ENCODE measurements at places on chromosomes 16 and 17.
A peak's percentile ranks its signal among the peaks of the same experiment; 100 is the strongest.

DNA sequence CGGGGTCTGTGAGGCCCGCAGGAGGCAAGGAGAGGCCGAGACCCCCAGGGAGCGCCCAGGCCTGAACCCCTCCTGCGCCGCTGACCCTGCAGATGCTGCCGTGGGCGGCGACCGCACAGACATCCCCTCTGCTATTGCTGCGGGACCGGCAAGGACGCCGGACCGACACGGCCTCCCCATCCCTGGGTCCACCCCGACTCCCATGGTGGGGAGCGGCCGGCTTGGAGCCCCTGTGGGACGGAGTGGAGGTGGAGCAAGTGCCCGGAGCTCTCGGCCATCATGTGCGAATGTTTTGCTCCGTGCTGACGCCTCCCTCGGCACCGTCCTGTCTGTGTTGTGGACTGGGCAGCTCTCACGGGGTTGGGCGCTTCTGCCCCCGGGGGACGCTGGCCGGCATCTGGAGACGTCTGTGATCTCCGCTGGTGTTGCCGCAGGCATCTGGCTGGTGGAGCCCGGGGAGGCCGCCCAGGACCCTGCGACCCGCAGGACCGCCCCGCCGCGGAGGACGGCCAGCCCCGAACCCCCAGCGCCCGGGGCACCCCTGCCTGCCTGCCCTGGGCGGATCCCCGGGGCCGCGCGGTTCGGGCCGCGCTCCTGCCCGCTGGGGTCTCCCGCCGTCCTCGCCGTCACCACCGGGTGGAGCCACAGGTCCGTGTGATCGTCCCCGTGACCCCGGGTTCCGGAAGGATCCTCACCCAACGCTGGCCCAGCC is 12.8 kb upstream of the GNG13 start:
- DNase-seq, result peak; percentile 81

DNA sequence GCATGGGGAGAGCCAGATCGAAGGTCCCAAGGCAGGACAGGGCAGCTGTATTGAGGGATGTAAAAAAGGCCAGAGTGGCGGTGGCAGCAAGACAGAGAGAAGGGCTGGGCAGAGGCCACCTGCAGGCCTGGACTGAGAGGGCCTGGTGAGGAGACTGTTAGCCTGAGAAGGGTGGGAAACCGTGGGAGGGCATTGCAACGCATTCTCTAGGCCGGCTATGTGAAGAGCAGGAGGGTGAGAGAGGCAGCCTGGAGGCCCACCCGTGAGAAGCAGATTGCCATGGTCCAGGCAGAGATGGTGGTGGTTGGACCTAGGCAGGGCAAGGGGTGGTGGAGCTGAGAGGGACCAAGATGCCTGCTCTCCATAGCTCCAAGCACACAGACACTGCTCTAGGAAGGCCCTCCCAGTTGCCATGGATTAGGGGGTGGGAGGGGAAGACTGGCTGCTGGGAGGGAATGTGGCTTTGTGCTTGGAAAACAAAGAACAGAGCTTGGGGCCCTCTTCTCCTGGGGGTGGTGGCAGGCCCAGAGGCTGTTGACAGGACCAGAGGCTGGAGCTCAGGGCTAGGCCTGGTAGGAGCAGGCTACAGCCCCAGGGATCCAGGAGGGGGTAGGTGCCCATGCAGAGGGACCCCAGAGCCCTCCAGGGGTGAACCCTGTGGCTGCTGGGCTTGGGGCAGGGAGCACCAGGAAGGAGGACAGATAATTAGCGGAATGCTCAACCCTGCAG is 12.4 kb upstream of the TCAP start:
- no peak for DNase-seq

DNA sequence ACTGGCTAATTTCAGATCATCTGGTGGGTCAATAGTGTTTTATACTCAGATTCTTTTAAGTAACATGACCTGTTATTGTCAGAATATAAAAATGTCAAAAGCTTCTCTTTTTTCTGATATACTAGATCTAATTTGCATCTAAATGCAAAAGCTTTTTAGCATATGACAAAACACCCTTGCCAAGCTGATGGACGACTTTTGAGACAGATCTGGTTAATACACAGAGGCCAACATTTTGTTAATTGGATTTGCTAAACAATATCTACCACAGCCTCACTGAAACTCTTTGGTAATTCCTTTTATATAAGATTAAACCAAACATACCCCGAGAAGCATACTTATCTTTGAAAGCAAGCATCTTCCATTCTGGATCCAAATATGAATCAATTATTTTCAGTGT is 10.3 kb upstream of the NOL11 start:
- DNase-seq, result no peak

GRCh38 chr17:72419866-72420774 is 299.3 kb downstream of the SOX9 start:
- no peak for DNase-seq

DNA sequence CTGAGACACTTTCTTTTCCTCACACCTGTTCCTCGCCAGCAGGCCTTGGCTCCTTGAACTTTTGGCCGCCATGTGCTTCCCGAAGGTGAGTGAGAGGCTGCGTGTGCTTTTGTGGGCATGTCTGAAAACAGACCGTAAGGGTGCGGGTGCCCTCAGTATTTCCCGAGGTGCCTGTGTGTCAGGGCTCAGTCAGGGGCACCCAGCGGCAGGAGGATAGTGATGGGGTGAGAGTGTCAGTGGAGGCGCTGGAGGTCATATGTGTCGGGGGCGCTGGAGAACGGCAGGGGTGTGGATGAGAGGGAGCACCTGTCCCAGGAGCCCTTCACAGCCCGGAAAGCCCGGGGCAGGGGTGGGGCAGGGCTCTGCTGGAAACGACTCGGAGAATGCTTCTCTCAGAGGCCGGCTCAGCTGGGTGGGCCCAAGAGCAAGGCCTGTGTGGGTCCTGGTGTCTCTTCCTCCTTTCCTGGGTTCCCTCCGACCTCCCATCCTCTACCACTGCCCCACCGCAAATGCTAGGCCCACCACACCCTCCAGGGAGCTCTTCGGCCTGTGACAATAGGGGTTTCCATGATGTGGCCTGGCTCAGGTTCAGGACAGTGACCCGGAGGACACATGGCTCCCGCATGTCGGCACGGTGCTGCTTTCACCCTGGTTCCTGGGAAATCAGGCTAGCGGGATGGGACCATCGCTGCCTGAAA is 451 bp downstream of the IL32 start:
- no peak for DNase-seq

GRCh38 chr16:80733407-80733806 is 71.0 kb downstream of the CDYL2 start:
- DNase-seq, result no peak

GRCh38 chr17:33342025-33342424 is 48.9 kb upstream of the ASIC2 start:
- DNase-seq, result no peak

- DNase-seq, result no peak
Measured at GRCh38 chr17:67139289-67139688, 94.9 kb downstream of the CACNG1 start.

- no peak for DNase-seq
Measured at GRCh38 chr17:8800656-8801055, 1.5 kb upstream of the MFSD6L start.

GRCh38 chr16:2199621-2200139 is 3.3 kb upstream of the CASKIN1 start:
- no peak for DNase-seq

GRCh38 chr16:87856791-87857228 is 12.5 kb downstream of the SLC7A5 start:
- no peak for DNase-seq

GRCh38 chr16:57997528-57998265 is 2.8 kb downstream of the ZNF319 start:
- no peak for DNase-seq

- DNase-seq, result no peak
Measured at GRCh38 chr17:35188111-35188510, 6.1 kb downstream of the SLC35G3 start.

DNA sequence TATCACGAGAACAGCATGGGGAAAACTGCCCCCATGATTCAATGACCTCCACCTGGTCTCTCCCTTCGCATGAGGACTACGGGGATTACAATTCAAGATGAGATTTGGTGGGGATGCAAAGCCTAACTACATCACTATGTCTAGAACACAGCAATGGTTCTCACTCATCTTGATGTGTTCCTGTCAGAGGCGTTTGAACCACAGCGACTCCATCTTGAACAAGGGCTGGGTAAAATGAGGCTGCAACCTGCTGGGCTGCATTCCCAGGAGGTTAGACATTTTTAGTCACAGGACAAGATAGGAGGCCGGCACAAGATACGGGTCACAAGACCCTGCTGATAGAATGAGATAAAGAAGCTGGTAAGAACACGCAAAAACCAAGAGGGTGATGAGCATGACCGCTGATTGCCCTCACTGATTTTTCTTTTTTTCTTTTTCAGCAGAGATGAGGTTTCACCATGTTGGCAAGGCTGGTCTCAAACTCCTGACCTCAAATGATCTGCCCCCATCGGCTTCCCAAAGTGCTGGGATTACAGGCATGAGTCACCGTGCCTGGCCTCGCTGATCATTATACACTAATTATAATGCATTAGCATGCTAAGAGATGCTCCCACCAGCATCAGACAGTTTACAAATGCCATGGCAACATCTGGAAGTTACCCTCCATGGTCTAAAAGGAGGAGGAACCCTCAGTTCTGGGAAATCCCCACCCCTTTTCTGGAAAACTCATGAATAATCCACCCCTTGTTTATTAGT is 3.0 kb upstream of the PPY start:
- DNase-seq, result no peak

GRCh38 chr16:30927789-30928378 is 4.5 kb downstream of the FBXL19 start:
- no peak for DNase-seq

GRCh38 chr17:59367657-59368045 is 36.2 kb downstream of the YPEL2 start:
- no peak for DNase-seq

GRCh38 chr17:41962111-41962510 is 4.5 kb upstream of the CNP start:
- DNase-seq, result no peak

DNA sequence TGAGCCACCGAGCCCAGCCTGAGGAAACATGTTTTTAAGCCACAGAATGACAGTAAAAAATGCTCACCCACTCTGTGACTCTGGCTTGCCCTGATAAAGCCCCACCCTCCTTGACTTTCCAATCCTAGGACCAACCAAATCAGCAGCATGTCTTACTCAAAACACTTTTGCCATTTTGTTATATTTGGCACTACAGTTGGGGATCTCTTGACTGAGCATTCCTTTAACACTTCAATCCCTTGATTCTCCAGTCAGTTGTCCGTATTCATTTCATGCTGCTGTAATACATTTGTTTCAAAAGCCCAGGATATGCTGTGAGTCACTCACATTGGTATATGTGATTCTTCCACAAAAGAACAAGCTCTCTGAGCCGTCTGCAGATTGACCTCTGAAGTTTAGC is 8.2 kb downstream of the MYH3 start:
- DNase-seq, result no peak

- DNase-seq, result no peak
Measured at GRCh38 chr17:34680151-34680550, 100.8 kb downstream of the TMEM132E start.

DNA sequence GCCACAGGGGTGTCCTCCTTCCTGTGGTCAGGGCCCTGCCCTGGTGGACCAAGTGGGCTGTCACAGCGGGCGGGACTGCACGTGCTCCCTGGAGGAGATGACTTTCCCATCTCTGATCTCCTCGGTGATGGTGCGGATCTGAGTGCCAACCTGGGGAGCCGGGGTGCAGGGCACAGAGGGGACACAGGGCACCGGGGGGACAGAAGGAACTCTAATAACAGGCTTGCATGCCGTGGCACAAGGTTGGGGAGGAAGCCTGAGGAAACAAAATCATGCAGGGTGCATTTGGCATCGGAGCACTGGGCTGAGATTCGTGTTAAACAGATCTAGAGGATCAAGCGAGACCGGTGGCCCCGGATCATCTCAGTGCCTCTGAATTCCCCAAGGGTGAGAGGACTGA is 3.4 kb downstream of the KRT36 start:
- no peak for DNase-seq

All from endothelial cell (in vitro differentiated cells).